Gastrocnemius medialis (tissue), 4 donors: ENCODE measurements at places on chromosomes 5 and 9. TPM values are rescaled to one million over a fixed set of nuclear protein-coding genes. Genes with fewer than 3 reads are reported as not detected.

DNA sequence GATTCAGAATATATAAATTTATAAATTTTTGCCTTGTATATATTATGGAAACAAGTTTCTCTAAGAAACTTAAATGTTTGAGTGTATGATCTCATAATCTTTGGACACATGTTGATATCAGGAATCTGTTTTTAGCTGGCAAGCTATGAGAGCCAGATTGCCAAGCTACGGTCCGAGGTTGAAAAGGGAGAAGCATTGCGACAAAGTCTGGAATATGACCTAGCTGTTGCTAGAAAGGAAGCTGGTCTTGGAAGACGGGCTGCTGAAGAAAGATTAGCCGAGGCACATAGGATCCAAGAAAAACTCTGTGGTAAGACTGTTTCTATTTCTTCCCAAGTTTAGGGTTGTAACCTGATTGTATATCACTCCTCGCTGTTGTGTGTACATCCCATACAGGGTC is 25.9 kb downstream of the CCDC171 start:
- no peak for DNase-seq
- H3K36me3 ChIP-seq = no peaks in the 10 kb centered on the region
- no peak overlapping the region for H3K4me3 ChIP-seq
- no peak overlapping the region for H3K27ac ChIP-seq
- H3K27me3 ChIP-seq = no peaks in the 10 kb centered on the region
- no peaks in the 10 kb centered on the region for H3K4me1 ChIP-seq

GRCh38 chr9:123040801-123041200 is 7.3 kb downstream of the GPR21 start:
- no peaks in the 10 kb centered on the region for H3K36me3 ChIP-seq
- peaks cover 24% of the 10 kb centered on the region for H3K4me1 ChIP-seq
- no peak for DNase-seq
- no peaks in the 10 kb centered on the region for H3K27me3 ChIP-seq

Gene BARHL1
- total RNA-seq = not detected

Gene PPP2CA
- 90.2 TPM for total RNA-seq

- H3K27ac ChIP-seq = no peak within 1 kb of the TSS
- peak; percentile 53 for DNase-seq
- peaks cover 29% of the 10 kb centered on the region for H3K27me3 ChIP-seq
- peak within 1 kb of the TSS; percentile 62 for H3K4me3 ChIP-seq
- H3K36me3 ChIP-seq = no peaks in the 10 kb centered on the region
These were observed at the start of gene PIP5KL1 for GRCh38 chr9:127930231-127931091. Gene PIP5KL1 (minus strand): TSS chr9:127930777. CDS start chr9:127930752, 25 bp downstream.

Gene TEX48
- total RNA-seq = not detected

- no peak overlapping the region for H3K4me3 ChIP-seq
- no peaks in the 10 kb centered on the region for H3K4me1 ChIP-seq
- H3K27me3 ChIP-seq = no peaks in the 10 kb centered on the region
- H3K36me3 ChIP-seq = no peaks in the 10 kb centered on the region
- no peak overlapping the region for H3K27ac ChIP-seq
These were observed 367.5 kb upstream of the ADAMTS16 start for GRCh38 chr5:4772591-4772990.

DNA sequence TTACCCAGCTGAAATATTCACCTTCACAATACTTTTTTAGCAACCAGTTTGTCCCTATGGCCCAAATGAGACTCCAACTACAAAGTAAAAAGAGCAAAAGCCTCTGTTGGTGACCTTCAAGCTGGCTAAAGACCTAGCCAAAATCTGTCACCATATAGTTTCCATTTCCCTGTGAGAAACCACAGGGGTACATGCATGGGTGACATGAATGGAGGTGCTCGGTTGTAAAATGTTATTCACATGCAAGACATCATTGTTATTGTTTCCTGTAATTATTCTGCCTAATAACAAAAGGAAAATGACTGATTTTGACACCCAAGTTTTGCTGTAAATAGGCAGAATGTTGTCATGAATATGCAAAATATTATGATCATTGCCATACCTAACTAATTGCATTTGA is 285.3 kb downstream of the ZNF608 start:
- H3K4me3 ChIP-seq = no peak overlapping the region
- H3K4me1 ChIP-seq = no peaks in the 10 kb centered on the region
- H3K27me3 ChIP-seq = no peaks in the 10 kb centered on the region
- no peak for DNase-seq

Gene ASS1
- total RNA-seq = 44.5 TPM

Gene TAF11L5
- total RNA-seq = not detected

DNA sequence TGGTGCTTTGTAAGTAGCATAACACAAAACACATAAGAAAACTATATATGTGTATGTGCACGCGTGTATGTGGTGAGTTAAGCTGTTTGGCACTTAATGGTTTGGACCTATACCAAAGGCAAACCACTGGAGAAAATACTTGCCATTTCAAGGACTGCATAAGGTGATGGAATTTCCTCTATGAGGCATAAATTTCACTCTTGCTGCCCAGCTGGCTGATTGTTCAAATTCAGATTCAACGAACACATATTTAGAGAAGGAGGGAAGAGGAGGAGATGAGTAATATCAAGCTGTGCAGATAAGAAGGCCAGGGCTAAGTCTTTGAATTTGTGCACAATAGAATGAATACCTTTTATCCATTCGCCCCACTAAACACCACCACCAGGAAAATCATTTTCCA is 470.6 kb upstream of the MPDZ start:
- no peaks in the 10 kb centered on the region for H3K27me3 ChIP-seq
- H3K4me1 ChIP-seq = no peaks in the 10 kb centered on the region
- H3K36me3 ChIP-seq = no peaks in the 10 kb centered on the region
- no peak overlapping the region for H3K4me3 ChIP-seq
- H3K27ac ChIP-seq = no peak overlapping the region
- no peak for DNase-seq

Gene HEMGN
- total RNA-seq = not detected

- no peaks in the 10 kb centered on the region for H3K27me3 ChIP-seq
- DNase-seq = no peak
- H3K4me3 ChIP-seq = no peak overlapping the region
- peaks cover 14% of the 10 kb centered on the region for H3K36me3 ChIP-seq
- H3K27ac ChIP-seq = no peak overlapping the region
These were observed 2.8 kb upstream of the GADD45G start for GRCh38 chr9:89601856-89602562.

GRCh38 chr5:171595801-171596231 is 176.4 kb downstream of the FGF18 start:
- no peaks in the 10 kb centered on the region for H3K4me1 ChIP-seq
- no peaks in the 10 kb centered on the region for H3K36me3 ChIP-seq
- H3K27me3 ChIP-seq = peaks cover 9% of the 10 kb centered on the region
- H3K4me3 ChIP-seq = no peak overlapping the region
- DNase-seq = no peak

Gene PCDHGA12
- 2.0 TPM for total RNA-seq

GRCh38 chr9:136546697-136547501 is 1.1 kb upstream of the NOTCH1 start:
- H3K36me3 ChIP-seq = no peaks in the 10 kb centered on the region
- peak; percentile 48 for DNase-seq
- peak overlapping the region; percentile 96 for H3K27ac ChIP-seq

Gene CAST
- 536 TPM for total RNA-seq

Gene SLC34A3
- not detected for total RNA-seq

Gene GMCL2
- not detected for total RNA-seq

GRCh38 chr9:70641031-70641430 is 226.6 kb upstream of the KLF9 start:
- DNase-seq = no peak
- no peaks in the 10 kb centered on the region for H3K4me1 ChIP-seq
- no peak overlapping the region for H3K4me3 ChIP-seq
- H3K27ac ChIP-seq = no peak overlapping the region

DNA sequence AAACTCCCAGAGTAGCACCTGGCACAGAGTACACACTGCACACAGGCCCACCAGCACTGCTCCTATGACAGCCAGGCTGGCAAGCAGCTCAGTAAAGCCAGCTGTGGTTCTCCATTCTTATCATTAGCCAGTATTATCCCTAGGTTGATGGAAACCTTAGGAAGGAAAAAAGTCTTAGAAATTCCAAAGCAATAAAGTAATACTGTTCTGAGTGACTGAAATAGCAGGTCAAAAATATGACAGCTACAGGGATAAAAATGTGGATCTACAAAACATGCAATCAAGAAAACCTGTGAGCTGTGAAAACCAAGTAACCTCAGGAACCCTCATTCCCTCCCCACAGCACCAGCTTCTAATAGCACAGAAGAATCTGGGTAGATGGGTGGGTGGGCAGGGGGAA is 403.5 kb downstream of the SPOCK1 start:
- no peaks in the 10 kb centered on the region for H3K36me3 ChIP-seq
- no peaks in the 10 kb centered on the region for H3K27me3 ChIP-seq
- H3K27ac ChIP-seq = no peak overlapping the region
- no peak for DNase-seq
- H3K4me1 ChIP-seq = no peaks in the 10 kb centered on the region
- H3K4me3 ChIP-seq = no peak overlapping the region

DNA sequence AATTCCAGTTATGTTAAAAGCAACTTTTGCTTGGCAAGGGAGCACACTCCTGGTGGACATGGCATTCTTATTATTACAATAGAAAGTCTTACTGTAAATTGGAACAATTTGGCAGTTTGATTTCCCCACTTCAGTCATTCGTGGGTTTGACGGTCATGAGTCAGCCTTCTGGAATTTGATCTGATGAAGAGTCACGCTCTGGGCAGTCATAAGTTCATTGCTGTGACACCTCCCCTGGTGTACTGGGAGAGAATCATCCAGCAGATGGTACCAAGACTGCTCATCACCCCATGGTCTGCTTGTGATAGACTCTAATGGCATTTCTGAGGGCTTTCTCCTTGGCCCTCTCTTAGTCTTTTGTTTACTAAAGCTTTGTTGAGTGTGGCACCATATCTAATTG is 53.8 kb downstream of the GLRA1 start:
- H3K27ac ChIP-seq = no peak overlapping the region
- no peak overlapping the region for H3K4me3 ChIP-seq
- no peaks in the 10 kb centered on the region for H3K36me3 ChIP-seq
- H3K4me1 ChIP-seq = no peaks in the 10 kb centered on the region
- H3K27me3 ChIP-seq = no peaks in the 10 kb centered on the region

Gene IFNK
- total RNA-seq = not detected

GRCh38 chr5:88660947-88661805 is 221.8 kb downstream of the MEF2C start:
- no peak overlapping the region for H3K27ac ChIP-seq
- H3K27me3 ChIP-seq = peaks cover 98% of the 10 kb centered on the region
- H3K36me3 ChIP-seq = no peaks in the 10 kb centered on the region
- peak overlapping the region; percentile 43 for H3K4me3 ChIP-seq
- peak; percentile 23 for DNase-seq

DNA sequence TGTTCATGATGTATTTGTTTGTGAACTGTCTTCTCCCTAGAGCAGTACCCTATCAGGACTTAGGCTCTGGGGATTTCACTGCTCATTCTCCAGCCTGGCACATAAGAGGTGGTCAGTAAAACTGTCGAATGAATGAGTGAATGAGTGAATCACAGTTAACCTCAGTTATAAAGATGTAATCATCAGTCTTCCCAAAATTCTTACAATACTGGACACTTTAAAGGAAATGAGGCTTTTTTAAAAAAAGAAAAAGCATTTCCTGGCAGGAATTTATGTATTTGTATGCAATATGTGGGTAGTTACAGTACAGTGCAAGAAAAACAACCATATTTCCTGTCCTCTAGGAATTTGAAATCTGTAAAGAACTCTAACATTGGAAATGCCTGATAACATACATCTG is 59.6 kb downstream of the RAI14 start:
- no peak overlapping the region for H3K4me3 ChIP-seq
- no peaks in the 10 kb centered on the region for H3K36me3 ChIP-seq
- H3K27ac ChIP-seq = no peak overlapping the region
- H3K4me1 ChIP-seq = no peaks in the 10 kb centered on the region

GRCh38 chr5:69492923-69493395 is 369 bp downstream of the OCLN start:
- H3K27ac ChIP-seq = no peak overlapping the region
- H3K27me3 ChIP-seq = peaks cover 43% of the 10 kb centered on the region
- no peaks in the 10 kb centered on the region for H3K36me3 ChIP-seq
- peak overlapping the region; percentile 57 for H3K4me3 ChIP-seq
- H3K4me1 ChIP-seq = peaks cover 4% of the 10 kb centered on the region
- DNase-seq = no peak

DNA sequence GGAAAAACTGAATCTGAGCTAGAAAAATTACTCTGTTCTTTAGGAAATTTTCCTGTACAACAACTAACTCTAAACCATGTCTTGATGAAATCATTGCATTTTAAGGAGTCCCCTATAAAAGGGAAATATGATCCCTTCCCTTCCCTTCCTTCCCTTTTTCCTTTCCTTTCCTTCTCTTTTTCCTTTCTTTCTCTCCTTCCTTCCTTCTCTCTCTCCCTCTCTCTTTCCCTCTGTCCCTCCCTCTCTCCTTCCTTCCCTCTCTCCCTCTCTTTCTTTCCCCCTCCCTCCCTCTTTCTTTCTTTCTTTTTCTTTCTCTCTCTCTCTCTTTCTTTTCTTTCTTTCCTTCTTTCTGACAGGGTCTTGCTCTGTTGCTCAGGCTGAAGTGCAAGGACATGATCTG is 42.2 kb upstream of the MYO10 start:
- no peak for DNase-seq
- no peak overlapping the region for H3K27ac ChIP-seq
- H3K36me3 ChIP-seq = no peaks in the 10 kb centered on the region

Gene SMC2
- 3.8 TPM for total RNA-seq

GRCh38 chr5:109911731-109912130 is 222.0 kb downstream of the MAN2A1 start:
- no peaks in the 10 kb centered on the region for H3K4me1 ChIP-seq
- H3K36me3 ChIP-seq = no peaks in the 10 kb centered on the region
- H3K27me3 ChIP-seq = no peaks in the 10 kb centered on the region
- H3K4me3 ChIP-seq = no peak overlapping the region
